ENCODE measurements at places on chromosomes 2 and 18.

GRCh38 chr2:160928854-160929301, 231.3 kb upstream of the TANK start:
- no peak for DNase-seq

DNA sequence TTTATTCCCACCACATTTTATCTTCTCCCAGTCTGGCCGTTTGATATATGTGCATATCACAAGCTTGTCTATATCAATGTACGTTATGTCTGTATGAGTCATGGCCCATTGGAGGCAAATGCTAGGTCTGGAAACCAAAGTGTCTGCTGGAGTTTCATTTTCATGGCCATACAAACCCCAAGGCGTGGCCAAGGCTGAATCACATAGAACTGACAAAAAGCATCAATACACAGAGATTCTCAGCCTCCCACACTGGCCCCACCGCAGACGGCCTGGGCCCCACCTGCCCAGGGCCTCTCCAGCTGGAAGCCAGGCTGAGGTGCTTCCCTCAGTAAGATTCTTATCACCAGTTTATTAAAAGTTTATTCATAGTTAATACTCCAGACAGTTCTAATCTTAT, 40.5 kb upstream of the SALL3 start:
- no peak for DNase-seq

GRCh38 chr2:150097901-150098531, 389.5 kb downstream of the RND3 start:
- DNase-seq = no peak

- no peak for DNase-seq
Measured at GRCh38 chr18:51275712-51276476, 78.4 kb upstream of the MEX3C start.

- no peak for DNase-seq
Measured at GRCh38 chr2:59168766-59169165, 927.6 kb upstream of the FANCL start.

Measured in esophagus squamous epithelium (tissue), 5 donors.